DMS 273 treated with DMSO at 0.1 percent for 48 hours (cell line): ENCODE measurements at places on chromosomes 7 and 10.
A peak's percentile ranks its signal among the peaks of the same experiment; 100 is the strongest.

DNA sequence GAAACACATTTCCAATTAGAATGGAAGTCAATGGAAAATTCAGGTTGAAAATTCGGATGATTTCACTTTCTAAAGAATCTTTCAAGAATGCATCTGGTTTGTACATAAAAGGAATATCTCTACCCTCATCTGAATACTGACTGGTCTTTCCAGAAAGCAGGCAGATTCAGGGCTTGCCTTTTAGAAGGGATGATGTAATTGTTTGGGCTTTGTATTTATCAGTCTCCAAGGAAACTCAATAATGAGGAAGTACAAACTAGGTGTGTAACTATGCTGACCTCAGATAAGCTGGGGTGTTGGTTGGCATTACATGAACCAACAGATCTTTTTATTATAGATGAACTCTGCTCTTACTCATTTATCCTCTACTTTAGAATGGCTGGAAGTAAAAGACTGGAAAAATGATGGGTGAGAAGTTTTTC, 24.1 kb downstream of the PDLIM1 start:
- no peak for DNase-seq

DNA sequence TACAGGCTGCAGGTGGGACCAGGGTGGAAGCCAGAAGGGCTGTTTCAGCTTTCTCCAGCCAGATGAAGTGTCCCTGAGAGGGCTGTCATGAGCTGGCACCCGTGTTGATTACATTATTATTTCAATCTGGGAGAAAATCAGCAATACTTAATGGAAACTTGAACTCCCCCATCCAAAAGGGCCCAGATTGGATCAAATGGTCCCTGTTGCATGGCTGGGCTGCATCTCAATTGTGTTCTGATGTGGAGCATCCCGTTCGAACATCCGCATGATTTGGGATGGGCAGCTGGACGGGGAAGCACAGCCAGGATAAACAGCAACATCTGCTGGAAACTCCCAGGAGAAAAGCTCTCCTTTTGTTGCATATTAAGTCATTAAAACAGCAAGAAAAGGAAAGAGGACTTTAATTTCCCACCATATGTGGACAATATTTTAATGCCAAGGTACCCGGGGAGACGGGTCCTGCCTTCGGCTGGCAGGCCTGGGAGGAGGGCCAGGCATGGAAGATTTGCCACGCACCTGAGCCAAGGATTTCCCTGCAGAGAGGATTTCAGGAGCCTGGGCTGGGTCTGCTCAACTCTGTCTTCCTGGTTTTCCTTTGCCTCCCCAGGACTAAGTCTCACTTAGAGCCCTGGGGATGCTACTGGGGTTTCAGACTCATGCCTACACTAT, 52.4 kb downstream of the NPTX2 start:
- DNase-seq = peak; percentile 89

GRCh38 chr10:78774614-78774998, 294.2 kb upstream of the ZMIZ1 start:
- no peak for DNase-seq

DNA sequence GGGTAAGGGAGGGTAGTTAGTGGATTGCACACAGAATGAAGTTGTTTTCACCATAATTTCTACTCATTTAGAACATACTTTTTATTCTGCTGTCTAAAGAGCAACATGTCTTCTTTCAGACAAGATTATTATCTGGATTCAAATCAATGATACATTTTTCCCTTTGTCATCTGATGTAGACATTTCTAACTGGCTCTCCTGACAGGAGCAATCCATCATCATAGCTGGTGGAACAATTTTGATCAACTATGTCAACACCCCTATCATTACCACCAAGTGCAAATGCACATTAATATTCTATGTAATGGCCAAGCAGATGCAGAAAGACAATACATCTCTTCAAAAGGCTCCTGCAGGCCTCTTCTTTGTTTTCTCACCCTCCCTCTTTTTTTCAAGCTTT, 672.9 kb upstream of the LRRTM3 start:
- no peak for DNase-seq

- DNase-seq = no peak
Observed at GRCh38 chr10:36177071-36177470, 535.0 kb upstream of the FZD8 start.

- DNase-seq = no peak
Observed at GRCh38 chr7:41809940-41810576, 107.2 kb upstream of the INHBA start.

GRCh38 chr7:43307522-43307921, 195.1 kb downstream of the HECW1 start:
- DNase-seq = no peak

GRCh38 chr10:11573497-11573896, 38.0 kb downstream of the USP6NL start:
- DNase-seq = no peak

- DNase-seq = no peak
Observed at GRCh38 chr7:43295429-43295828, 183.0 kb downstream of the HECW1 start.

GRCh38 chr10:80160361-80161320, 28.1 kb downstream of the PLAC9 start:
- DNase-seq = no peak
